MCF 10A (cell line): ENCODE measurements at places on chromosomes 12 and 14. TPM values are rescaled to one million over a fixed set of nuclear protein-coding genes. Genes with fewer than 3 reads are reported as not detected.

DNA sequence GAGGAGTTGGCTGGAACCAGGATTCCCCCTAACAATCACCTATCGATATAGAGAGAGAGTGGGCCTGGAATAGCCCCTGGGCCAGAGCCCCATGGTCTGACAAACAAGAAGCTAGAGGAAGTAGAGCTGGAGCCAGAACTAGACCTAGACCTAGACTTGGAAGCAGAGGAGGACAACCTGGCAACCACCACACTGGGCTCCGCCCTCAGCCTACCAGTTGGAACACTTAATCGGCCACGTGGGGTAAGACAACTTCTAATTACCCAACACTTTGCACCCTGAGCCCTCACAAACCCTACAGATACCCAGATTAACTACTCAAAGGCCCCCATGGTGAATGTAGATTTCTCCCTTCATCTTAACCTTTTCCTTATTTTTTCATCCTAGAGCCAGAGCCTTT lies 4.6 kb upstream of the PA2G4 start:
- no peak for DNase-seq

DNA sequence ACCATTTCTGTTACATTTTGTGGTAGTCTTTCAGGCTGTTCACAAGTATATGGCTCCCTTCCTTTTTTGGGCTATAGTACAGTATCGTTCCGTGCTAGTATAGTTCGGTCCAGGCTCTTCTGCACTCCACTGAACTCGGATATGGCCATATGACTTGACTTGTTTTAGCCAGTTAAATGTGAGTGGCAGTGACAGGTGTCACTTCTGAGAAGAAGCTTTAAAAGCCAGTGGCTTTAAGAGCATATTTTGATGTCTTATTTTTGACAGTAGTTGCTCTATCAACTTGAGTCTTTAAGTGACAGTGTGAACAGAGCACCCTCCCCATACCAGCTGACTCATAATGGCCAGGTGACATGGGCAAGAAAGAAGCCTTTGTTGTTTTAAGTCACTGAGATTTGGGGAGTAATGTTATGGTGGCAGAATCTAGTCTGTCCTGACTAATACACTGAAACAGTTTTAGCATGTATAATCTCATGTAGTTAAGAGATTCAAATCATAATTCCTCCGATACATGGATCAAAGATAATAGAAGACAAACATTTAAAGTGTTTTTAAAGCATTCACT lies 64.6 kb downstream of the ANO4 start:
- DNase-seq = no peak

GRCh38 chr12:25364529-25365339 lies 114.0 kb upstream of the KRAS start:
- no peak for DNase-seq

- DNase-seq = no peak
Measured at GRCh38 chr14:75214558-75214957, 38.1 kb upstream of the TMED10 start.

DNA sequence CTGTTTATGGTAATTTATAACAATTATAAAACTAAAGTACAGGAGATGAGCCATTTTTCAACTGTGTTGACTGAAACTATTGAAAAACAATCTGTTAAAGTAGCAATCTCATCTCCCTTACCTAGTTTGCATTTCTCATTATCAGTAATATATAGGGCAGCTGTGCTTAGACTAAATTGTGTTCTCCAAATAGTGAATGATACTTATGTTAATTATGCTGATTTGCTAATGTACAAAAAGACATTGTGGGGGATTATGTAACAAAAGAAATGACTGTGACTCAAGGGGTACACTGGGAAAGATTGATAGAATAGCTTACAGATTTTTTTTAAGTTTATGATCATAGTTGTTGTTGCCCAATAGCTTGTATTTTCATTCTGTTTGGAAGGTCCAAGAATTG lies 207.7 kb downstream of the FUT8 start:
- peak; percentile 14 for DNase-seq

BBS10 gene
- 5.9 and 10.2 TPM in 2 replicates for total RNA-seq

SMIM10L1 gene
- 10.5 and 10.9 TPM in 2 replicates for total RNA-seq

RND1 gene
- total RNA-seq = 1.0 and 1.2 TPM in 2 replicates

GRCh38 chr12:100422646-100423045 lies 51.0 kb upstream of the NR1H4 start:
- no peak for DNase-seq

- no peak for DNase-seq
Measured at GRCh38 chr12:48280572-48280971, 70.1 kb downstream of the ZNF641 start.

PRICKLE1 gene
- 7.9 and 14.1 TPM in 2 replicates for total RNA-seq

- DNase-seq = no peak
Measured at GRCh38 chr12:55970775-55971174, 3.1 kb upstream of the RAB5B start.

DNA sequence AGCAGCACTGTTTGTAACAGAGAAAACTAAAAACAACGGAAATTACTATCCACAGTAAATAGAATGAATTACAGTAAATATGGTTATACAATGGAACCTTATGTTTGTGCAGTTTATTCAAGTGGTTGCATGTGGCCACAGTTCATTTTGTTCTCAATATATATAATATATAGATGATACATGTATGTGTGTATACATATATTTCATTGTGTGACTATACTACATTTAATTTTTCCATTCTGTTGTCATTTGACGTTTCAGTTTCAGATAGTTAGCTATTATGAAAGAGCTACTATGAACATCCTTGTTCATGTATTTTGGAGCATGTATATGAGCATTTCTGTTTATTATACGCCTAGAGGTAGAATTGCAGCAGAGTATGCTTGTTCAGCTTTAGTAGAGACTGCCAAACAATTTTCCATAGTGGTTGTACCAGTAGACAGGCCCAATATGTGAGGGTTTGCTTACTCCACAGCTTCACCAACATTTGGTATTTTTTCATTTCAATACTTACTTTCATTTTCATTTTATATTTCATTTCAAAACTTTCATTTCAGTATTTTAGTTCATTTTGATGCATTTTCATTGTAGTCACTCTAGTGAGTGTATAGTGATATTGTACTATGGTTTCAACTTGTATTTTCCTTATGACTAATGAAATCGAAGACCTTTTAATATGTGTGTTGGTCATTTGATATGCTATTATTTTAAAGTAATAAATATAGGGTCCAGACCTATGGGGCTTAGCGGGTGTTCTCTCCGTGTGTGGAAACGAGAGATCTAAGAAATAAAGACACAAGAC lies 141.5 kb upstream of the FGD4 start:
- DNase-seq = no peak

SALL2 gene
- 0.05 and 0.09 TPM in 2 replicates for total RNA-seq
